ENCODE measurements at places on chromosomes 4 and X.

GRCh38 chrX:26347171-26347570 lies 131.2 kb downstream of the MAGEB5 start:
- no peak for DNase-seq

DNA sequence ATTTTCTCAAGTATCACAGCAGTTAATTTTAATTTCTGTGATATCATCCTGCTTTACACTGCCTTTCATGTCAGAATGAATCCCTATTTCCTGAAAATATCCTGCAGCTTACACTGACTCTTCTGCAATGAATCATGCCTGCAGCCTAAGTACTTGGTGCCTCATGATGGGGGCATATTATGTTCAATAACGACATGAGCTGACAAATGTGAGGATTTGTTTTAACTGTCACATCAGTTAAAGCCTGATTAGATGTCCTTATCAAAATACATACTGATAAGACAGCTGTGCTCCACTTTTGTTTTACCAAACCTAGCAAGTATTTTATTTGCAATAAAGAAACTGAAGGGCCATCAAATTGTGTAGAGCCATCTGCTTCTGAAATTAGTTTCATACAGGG lies 359.9 kb upstream of the AGA start:
- DNase-seq, result no peak

GRCh38 chr4:182604953-182605352 lies 312.2 kb downstream of the DCTD start:
- DNase-seq, result no peak

DNA sequence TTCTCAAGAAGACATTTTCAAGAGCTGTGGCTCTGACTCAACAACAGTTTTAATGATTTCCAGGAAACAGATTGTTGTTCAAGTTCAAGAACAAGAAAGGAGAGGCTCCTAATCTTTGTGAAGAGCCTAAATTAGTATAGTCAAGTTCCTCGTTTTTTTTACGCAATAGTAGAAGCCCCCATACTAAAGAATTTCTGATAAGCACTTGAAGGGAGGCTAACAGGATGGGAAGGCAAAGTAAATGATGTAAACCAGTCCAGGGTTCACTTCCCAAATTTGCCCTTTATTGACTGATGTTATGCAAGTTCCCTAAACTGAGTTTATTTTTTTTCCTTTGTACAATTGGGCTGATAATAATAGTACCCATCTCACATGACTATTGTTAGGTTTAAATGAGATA lies 178.2 kb downstream of the RTL9 start:
- DNase-seq, result no peak

- DNase-seq, result no peak
Measured at GRCh38 chr4:80143307-80143679, 54.0 kb upstream of the PRDM8 start.

- no peak for DNase-seq
Measured at GRCh38 chr4:113824396-113824795, 62.9 kb upstream of the CAMK2D start.

GRCh38 chr4:107366900-107367299 lies 330.8 kb upstream of the DKK2 start:
- DNase-seq, result no peak

DNA sequence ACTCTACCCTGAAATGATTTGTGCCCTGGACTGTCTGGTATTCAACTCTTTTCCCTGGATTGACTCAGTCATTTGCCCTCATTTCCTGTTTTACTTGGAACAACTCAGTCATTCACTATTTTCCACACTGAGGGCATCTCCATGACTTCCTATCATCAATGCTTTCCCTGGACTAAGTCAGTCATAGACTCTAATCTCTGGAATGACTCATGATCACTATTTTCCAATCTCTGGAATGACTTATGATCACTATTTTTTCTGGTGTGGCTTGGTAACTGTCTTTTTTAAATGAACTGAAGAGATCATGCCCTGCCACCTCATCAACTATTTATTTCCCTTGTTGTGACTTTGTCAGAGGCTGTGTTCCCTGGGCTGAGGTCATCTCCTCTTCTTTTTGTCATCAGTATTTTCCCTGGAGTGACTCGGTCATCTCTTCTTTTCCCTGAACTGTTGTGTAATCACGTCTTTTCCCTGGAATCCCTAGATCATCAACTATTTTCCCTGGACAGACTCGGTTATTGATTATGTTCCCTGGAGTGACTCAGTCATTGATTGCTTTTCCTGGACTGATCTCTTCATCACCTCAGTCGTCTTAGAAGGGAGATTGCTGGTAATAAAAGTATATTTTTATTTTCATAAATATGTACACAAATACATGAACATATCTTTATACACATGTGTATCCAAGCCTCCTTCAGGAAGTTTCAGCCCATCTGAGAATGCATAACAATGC lies 327.1 kb upstream of the VCX start:
- peak; percentile 33 for DNase-seq

GRCh38 chrX:31633349-31633748 lies 561.5 kb upstream of the FTHL17 start:
- no peak for DNase-seq

GRCh38 chr4:166165829-166166420 lies 292.9 kb downstream of the TLL1 start:
- peak; percentile 75 for DNase-seq

DNA sequence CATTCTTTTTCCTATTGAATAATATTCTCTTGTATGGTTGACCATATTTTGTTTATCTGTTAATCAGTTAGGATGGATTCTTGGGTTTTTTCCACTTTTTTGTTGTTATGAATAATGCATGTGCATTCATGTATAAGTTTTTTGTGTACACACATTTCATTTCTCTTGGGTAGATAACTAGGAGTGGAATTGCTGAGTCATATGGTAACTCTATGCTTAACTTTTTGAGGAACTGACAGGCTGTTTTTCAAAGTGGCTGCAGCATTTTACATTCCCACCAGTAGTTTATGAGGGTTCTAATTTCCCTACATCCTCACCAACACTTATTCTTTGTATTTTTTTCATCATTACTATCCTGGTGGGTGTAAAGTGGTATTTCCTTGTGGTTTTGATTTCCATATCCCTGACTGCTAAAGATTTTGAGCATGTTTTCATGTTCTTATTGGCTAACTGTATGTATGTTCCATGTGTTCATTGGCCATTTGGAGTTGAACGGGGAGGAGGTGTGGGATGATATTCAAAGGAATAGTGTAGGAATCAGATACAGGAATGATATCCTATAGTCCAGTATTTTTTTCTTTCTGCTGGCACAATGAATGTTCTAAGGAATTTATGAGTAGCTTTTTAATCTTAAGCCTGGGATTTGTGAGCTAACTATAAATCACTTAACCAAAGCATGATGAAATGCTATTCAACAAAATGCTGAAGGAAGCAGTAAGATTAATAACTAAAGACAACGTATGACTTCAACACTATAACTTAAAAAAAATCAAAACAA lies 114.3 kb downstream of the AMELX start:
- DNase-seq, result no peak

- peak; percentile 99 for DNase-seq
Measured at GRCh38 chr4:107896158-107896645, 35.1 kb upstream of the CYP2U1 start.

GRCh38 chr4:139469216-139469615 lies 15.3 kb downstream of the RAB33B start:
- no peak for DNase-seq

DNA sequence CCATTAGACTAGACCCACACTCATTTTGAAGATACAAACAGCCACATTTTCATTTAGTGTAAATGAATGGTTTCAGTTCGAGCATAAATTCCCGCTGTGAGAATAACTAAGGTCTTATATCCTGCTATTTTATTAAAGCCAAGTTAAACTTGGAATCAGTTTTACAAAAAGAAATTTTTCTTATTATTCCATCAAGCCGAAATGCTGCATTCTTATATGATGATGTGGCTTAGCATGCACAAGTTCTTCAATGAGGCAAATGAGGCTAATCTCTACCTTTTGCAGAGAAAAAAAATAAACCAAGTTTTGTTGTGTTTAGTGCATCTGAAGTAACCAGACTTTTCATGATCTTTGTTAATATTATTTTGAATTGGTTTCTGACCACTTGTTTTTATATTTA lies 953.9 kb upstream of the PCDH10 start:
- no peak for DNase-seq

DNA sequence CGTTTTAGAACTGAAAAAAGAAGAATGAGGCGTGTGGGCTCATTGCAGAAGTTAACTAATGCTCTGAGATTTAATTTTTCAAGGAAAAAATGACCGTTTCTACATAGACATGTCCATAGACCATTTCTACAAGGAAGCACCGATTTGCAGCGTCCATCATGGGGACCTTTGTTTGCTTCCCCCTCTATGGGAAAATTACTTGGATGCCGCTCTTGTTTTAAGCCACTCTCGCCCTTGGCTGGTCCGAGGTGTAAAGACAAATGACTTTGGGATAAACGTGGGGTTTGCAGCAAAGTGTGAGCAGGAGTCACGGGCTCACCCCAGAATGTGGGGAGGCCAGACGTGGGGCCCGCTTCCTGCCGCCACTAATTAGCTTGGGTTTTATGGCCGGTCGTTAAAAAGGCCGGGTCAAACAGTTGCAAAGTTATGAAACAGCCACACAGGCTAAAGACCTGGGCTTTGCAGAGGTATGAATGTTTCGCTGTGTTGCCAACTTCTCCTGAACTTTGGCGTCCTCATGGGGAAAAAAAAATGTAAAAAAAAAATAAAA lies 235.9 kb downstream of the SHOX start:
- no peak for DNase-seq

- DNase-seq, result peak; percentile 41
Measured at GRCh38 chr4:47650584-47651130, 165.6 kb downstream of the ATP10D start.

DNA sequence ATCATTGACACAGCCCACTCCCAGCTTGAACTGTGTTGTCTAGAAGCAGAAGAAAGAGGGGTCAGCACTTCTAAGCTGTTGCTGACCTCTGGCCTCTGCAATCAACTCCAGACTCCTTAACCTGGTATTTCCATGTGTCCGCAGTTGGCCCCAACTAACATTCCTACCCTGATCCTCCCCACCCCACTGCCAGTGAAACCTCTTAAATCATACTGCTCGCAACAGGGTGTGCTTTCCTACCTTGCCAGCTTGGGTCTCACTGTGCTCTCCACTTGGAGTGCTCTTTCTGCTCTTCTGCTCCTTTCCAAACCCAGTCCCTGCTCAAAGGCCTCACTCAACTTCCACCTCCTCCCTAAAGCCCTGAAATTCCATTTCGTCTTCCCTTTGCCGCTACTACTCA lies 52.3 kb upstream of the RPS6KA3 start:
- DNase-seq, result no peak

GRCh38 chr4:13238936-13239335 lies 245.2 kb downstream of the RAB28 start:
- no peak for DNase-seq

DNA sequence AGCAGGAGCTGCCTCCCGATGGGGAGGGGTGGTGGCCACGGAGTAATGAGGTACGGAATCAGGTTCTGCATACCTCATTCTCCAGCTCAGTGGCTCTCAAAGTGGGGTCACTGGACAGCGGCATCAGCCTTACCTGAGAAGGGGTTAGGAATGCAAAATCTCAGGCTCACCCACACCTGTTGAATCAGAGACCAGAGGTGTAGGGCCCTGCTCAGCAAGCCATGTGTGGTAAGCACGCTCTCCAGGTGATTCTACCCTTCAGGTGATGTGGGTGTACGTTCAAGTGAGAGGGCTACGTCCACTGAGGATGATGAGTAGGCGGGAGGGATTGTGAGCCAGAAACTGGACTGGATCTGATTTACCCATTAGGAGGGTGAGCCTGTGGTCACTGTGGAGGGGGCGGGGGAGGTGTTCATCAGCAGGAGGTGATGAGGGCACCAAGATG lies 65.8 kb downstream of the ANAPC4 start:
- DNase-seq, result no peak

DNA sequence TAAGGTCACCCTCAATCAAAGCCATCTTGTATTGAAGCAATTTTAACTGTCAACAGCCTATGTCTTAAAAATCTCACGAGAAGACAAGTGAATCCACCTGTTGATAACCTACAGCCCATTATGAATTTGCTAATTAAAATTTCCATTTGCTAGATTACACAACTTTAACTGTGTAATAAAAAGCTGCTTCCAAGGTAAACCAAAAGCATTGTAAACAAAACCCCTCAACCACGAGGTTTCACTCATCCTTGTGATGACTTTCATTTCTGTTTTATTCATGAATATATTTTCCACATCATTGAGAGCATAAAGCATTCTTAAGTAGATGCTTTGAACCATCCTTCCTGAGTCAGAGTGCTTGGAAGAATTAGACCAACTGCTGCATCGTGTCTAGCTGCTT lies 217.5 kb upstream of the GYPA start:
- no peak for DNase-seq

DNA sequence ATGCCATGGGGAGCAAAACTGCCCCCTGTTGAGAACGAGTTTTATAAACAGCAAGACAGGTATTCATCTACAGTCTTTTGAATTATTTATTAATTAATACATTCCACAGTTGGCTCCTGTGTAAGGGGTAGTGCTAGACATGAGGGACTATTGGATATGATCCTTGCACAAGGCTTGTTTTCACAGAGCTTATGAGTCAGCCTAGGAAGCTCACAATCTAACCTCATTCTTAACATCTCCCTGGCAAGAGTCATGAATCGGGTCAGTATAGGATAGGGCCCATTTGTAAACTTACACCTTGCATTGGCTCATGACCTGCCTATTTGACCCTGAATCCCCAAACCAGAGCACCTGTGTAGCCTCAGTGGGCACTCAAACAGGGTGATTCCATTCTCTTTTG lies 209.1 kb upstream of the HCCS start:
- DNase-seq, result peak; percentile 49

DNA sequence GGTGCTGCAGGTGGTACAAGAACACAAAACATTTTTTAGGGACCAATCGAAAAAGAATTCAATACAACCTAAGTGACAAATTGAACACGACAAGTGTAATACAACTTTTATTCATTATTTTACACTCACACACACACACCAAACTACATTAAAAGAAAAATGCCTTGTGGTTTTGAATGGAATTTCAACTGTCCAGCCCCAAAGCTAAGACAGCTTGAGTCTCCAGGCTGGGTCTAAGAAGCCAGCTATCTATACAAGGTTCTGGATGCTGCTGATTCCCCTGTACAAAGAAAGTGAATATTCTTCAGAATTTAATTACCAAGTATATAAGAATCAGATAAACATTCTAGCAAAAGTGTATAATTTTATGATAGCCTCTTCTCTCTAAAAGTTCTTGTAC lies 118.2 kb downstream of the PPP3CA start:
- peak; percentile 40 for DNase-seq

DNA sequence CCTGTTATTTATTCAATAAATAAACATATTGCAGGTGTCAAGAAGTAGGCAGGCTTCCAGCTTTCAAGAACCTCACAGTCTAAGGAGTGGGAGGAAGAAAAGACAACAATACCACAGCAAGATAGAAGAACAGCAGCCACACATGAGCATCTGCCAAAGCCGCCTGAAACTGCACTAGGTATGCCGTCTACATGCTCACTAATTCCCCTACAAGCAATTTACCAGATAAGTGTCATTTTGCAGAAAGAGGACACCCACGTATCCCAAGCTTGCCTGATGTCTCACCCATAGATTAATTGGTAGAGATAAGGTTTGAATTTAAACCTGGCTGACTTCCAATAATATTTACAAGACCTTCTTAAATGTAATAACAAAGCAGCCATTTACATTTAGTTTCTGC lies 439.4 kb upstream of the CPEB2 start:
- DNase-seq, result no peak

- DNase-seq, result no peak
Measured at GRCh38 chr4:59537246-59537886, 1662.8 kb upstream of the ADGRL3 start.

GRCh38 chr4:69843932-69844331 lies 16.0 kb downstream of the SULT1E1 start:
- no peak for DNase-seq

GRCh38 chrX:27600686-27601085 lies 10.5 kb downstream of the DCAF8L2 start:
- DNase-seq, result peak; percentile 1

GRCh38 chr4:151266497-151266896 lies 10.5 kb upstream of the PRSS48 start:
- no peak for DNase-seq

All from LHCN-M2 (cell line).